Left lung (tissue), 14 donors: ENCODE measurements at places on chromosomes 3 and 15. TPM values are rescaled to one million over a fixed set of nuclear protein-coding genes. Genes with fewer than 3 reads are reported as not detected.

DNA sequence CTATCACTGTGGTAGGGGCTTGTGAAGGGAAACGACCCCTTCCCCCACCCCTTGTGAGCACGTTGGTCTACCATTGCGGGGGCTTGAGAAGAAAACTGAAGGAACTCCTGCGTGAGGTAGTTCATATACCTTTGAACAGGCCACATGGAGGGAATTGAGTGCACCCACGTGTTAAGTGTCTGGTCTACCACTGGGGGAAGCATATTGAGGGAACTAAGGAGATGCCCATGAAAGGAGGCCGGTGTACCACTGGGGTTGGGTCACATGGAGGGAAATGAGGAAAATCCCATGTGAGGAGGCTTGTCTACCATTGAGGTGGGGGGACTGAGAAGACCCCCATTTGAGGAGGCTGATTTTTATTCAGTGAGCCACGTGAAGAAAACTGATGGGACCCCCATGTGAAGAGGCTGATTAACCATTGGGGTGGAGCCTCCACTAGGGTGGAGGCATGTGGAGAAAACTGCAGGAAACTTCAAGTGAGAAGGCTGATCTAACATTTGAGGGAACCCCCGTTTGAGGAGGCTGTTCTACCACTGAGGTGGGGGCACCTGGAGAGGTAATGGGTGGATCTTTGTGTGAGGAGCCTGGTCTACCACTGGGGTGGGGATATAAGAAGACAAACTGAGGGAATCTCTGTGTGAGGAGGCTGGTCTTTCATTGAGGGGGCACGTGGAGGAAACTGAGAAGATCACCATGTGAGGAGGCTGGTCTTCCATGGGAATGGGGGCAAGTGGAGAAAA, 163.2 kb downstream of the FBLN2 start:
- no peak for DNase-seq

DNA sequence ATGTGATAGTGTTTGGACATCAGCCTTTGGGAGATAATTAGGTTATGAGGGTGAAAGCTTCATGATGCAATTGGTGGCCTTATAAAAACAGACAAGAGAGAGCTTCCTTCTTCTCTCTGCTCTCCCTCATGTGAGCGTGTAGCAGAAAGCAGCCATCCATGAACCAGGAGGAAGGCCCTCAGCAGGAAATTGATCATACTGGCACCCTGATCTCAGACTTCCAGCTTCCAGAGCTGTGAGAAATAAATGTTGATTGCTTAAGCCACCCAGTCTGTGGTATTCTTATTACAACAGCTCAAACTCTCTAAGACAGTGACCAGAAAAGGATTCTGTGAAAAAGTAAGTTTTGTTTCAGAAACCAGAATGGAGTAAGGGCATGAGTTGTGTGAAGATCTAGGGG, 13.3 kb downstream of the STAC start:
- DNase-seq, result no peak

- no peak for DNase-seq
Observed at GRCh38 chr3:38662544-38662943, 13.1 kb upstream of the SCN5A start.

DNA sequence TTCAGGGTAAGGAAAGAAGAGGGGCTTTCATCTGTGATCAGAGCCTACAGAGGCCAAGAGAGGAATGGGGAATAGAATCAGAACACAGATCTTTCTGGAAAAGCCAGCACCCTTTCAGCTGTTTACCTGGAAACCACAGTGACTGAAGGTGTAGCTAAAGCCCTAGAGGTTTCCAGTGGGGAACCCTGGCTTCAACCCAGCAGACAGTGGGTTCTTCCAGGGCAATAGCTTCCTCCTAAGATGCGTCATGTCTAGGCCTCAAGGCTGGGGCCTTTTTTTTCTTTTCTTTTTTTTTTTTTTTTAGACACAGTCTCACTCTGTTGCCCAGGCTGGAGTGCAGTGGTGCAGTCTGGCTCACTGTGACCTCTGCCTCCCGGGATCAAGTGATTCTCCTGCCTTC, 3.1 kb upstream of the CPNE9 start:
- no peak for DNase-seq

GRCh38 chr3:194472290-194472920, 14.4 kb downstream of the ATP13A3 start:
- DNase-seq, result no peak

GRCh38 chr15:74789741-74790079, 7.8 kb downstream of the CSK start:
- no peak for DNase-seq

- no peak for DNase-seq
Observed at GRCh38 chr3:160686955-160687535, 10.1 kb downstream of the ARL14 start.

Gene UBAP1L
- 8.9 TPM for polyA plus RNA-seq

Gene ARGFX
- polyA plus RNA-seq, result not detected

Gene CAMK2N2
- polyA plus RNA-seq, result 0.50 TPM

Gene CNTN4
- 9.0 TPM for polyA plus RNA-seq

Gene CFAP20DC
- 5.8 TPM for polyA plus RNA-seq
